ENCODE measurements at places on chromosomes 5 and 9. TPM values are rescaled to one million over a fixed set of nuclear protein-coding genes. Genes with fewer than 3 reads are reported as not detected.

CDX1 gene
- not detected for total RNA-seq

GRCh38 chr9:113654605-113655428, 191.3 kb downstream of the RGS3 start:
- peak overlapping the region; percentile 44 for H3K27ac ChIP-seq
- peaks cover 9% of the 10 kb centered on the region for H3K27me3 ChIP-seq
- no peaks in the 10 kb centered on the region for H3K36me3 ChIP-seq
- DNase-seq, result no peak
- H3K4me1 ChIP-seq, result peaks cover 2% of the 10 kb centered on the region

DNA sequence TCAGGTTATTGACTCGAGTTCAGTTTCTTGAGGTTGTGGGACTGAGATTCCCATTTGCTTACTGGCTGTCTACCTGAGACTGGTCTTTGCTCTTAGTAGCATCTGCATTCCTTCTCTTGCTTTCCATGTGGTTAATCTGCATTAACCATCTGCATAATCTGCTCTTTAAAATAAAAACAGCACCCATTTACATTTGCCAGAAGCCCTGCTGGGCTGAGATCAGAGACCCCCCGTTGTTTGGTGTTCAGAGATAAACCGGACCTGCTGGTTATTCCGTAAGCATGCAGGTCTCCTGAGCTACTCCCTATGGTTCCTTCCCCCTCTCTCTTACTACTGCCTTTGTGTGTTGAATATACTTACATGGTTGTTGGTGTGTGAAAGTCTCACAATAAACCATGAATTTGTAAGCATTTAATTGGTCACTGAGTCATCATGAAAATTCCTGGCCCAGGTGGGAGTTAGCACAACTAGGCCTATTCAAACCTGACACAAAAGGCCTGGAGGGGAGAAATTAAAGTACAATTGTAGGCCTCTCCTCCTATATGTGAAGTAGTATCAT, 396.7 kb downstream of the MRPS30 start:
- DNase-seq, result no peak
- no peaks in the 10 kb centered on the region for H3K4me1 ChIP-seq
- H3K4me3 ChIP-seq, result no peak overlapping the region
- no peaks in the 10 kb centered on the region for H3K36me3 ChIP-seq

ANKRD18A gene
- total RNA-seq, result 0.08 TPM

SLC9A3 gene
- 1.6 TPM for total RNA-seq

DNA sequence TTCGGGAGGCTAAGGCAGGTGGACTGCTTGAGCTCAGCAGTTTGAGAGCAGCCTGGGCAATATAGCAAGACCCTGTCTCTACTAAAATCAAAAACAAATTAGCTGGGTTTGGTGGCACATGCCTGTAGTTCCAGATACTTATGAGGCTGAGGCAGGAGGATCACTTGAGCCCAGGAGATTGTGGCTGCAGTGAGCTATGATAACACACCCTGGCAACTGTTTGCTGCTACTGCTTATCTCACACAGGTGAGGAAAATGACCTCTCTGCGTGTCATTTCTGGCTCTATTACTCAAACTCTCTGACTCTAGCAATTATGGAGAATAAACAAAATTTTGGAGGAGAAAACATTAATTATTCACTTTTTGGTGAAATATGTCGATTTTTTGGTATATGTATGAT, 45.3 kb upstream of the TMC1 start:
- no peak for DNase-seq
- H3K36me3 ChIP-seq, result no peaks in the 10 kb centered on the region
- H3K4me3 ChIP-seq, result no peak overlapping the region
- H3K27ac ChIP-seq, result no peak overlapping the region
- no peaks in the 10 kb centered on the region for H3K27me3 ChIP-seq
- H3K4me1 ChIP-seq, result peaks cover 43% of the 10 kb centered on the region

TSLP gene
- 0.18 TPM for total RNA-seq

GRCh38 chr9:86795823-86796553, 151.3 kb downstream of the GAS1 start:
- no peaks in the 10 kb centered on the region for H3K36me3 ChIP-seq
- no peak for DNase-seq
- H3K27ac ChIP-seq, result no peak overlapping the region
- no peak overlapping the region for H3K4me3 ChIP-seq
- H3K27me3 ChIP-seq, result peaks cover 3% of the 10 kb centered on the region
- no peaks in the 10 kb centered on the region for H3K4me1 ChIP-seq

- no peaks in the 10 kb centered on the region for H3K4me1 ChIP-seq
- no peaks in the 10 kb centered on the region for H3K36me3 ChIP-seq
- H3K4me3 ChIP-seq, result no peak overlapping the region
Measured at GRCh38 chr9:114238472-114238871, 83.1 kb downstream of the COL27A1 start.

DNA sequence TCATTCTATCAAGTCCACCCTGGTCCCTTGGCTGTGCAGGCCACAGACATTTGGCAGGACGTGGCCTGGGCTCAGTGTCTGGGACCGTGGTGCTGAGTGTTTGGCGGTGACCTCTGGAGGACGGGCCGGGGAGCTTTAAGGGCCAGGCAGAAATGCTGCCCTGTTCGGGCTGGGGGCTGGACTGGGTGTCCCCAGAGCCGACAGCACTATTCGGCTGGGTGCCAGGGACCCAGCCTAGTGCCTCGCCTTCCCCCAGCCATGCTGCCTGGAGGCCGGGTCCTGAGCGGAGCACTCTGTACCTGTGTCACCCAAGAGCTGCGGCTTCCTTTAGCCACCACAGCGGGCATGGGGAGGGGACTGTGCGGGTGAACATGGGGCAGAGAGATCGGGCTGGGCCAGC, 40.4 kb downstream of the COL5A1 start:
- H3K36me3 ChIP-seq, result no peaks in the 10 kb centered on the region
- H3K4me1 ChIP-seq, result no peaks in the 10 kb centered on the region
- H3K4me3 ChIP-seq, result no peak overlapping the region
- no peak for DNase-seq
- H3K27me3 ChIP-seq, result no peaks in the 10 kb centered on the region

IL5 gene
- 0.71 TPM for total RNA-seq

DNA sequence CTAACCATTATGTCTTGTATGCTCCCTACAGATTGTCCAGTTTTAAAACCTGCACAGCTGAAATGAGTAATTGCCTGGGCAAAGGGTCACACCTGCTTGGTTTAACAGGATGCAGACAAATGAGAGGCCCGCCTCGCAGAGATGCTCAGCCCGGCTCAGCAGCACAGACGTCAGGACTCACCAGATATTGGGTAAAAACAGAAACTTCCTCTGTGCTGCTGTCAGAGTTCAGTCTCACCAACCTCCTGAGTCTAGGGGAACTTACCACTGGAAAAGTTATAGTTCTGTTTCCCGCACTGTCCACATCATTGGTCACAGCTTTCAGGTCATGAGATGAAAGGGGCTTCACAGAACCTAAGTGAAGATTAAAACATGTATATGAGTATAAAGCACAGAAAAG, 152.5 kb downstream of the ESM1 start:
- H3K4me3 ChIP-seq, result no peak overlapping the region
- peaks cover 22% of the 10 kb centered on the region for H3K27me3 ChIP-seq
- H3K4me1 ChIP-seq, result no peaks in the 10 kb centered on the region
- no peak overlapping the region for H3K27ac ChIP-seq
